ENCODE measurements at places on chromosomes 6 and 20. TPM values are rescaled to one million over a fixed set of nuclear protein-coding genes. Genes with fewer than 3 reads are reported as not detected.

The ADGRB3 gene
- total RNA-seq, result not detected

The ADGRF1 gene
- not detected for total RNA-seq

The RUNX2 gene
- 3.1 TPM for total RNA-seq

The AHI1 gene
- 19.4 TPM for total RNA-seq

The HLA-DQB2 gene
- total RNA-seq, result not detected

The ACSS2 gene
- total RNA-seq, result 38.9 TPM

Measured in IMR-90 (cell line).